ENCODE measurements at places on chromosomes 5 and 9.

DNA sequence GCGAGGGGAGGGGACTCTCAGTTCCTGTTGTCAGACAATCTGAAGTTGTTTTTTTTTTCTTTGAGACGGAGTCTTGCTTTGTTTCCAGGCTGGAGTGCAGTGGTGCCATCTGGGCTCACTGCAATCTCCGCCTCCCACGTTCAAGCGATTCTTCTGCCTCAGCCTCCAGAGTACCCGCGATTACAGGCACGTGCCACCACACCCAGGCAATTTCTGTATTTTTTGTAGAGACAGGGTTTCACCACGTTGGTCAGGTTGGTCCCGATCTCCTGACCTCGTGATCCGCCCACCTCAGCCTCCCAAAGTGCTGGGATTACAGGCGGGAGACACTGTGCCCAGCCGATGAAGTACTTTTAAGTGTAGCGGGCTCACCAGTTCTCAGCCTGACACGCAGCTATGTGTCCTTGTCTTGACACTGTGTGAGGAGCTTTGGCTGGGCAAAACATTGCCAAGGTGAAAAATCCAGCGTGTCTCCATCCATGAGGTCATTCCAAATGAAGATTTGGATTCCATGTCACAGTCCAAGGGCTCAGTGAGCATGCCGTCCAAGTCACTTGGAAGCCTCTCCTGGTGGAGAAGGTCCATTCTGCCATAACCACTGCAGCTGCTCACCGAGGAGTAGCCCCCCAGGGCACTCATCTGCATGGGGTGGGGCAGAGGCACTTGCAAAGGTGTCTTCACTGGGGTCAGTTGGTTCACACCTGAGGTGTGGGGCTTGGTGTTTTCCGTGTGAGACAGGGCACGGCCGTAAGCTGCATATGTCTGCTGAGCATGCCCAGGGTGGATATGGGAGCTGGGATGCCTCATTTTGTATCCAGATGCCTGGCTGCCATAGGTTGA is 32.0 kb downstream of the OR2V1 start:
- no peak for DNase-seq

DNA sequence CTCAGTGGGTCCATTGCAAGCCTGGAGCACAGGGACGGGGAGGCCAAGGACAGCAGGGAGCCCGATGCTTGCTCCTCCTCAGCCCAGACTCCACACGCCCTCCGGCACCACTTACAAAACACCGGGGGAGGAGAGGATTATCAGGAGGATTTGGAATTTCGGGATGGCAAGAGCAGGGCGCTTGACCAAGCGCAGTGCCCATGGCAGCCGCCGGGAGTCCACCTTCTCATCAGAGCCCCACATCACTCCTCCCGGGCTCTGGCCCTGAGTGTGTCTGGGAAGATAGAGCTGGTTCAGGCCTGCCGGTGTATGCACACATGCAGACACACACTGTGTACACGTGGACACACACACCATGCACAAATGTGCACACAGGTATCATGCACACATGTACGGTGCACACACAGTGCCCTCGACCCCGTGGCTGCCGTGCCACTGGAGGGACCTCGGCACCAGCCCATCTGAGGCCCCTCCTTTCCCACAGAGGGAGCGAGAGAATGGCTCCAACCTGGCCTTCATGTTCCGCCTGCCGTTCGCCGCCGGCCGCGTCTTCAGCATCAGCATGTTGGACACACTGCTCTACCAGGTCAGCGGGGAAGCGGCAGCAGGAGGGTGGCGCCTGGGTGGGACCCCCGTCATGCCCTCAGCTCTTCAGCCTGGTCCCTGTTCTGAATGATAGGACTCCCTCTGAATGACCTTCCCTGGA is 81.7 kb downstream of the KCNT1 start:
- DNase-seq, result no peak

GRCh38 chr9:79623799-79624721 is 52.3 kb downstream of the TLE4 start:
- no peak for DNase-seq

- no peak for DNase-seq
Measured at GRCh38 chr9:135082536-135082935, 4.9 kb upstream of the OLFM1 start.

Data from tibial nerve (tissue), 4 donors.